ENCODE measurements at places on chromosomes 4 and X.

GRCh38 chrX:120244395-120244734 lies 6.2 kb upstream of the ZBTB33 start:
- DNase-seq: no peak

DNA sequence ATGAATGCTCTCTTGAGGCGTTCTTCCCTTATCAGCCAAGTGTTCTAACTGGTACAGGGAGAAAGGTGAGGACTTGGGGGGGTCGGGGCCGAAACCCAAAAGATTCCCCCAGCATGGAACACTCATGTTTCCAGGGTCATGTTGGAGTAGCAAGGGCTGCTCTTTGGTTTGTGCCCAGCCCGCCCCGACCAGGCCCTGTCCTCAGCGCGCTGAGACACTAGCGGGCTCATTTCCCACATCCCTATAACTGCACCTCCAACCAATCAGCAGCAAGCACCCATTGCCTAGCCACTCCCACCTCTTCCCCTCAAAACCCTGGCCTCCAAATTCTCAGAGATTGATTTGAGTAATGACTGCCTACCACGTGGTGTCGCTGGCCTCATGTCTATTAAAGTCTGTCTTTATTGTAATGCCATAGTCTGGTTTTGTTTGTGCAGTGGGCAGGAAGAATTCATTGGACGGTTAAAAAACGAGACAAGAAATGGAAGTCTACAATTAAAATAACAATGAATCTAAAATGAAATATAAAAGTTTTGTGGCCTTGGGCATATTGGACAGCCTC lies 1928.4 kb downstream of the STIM2 start:
- no peak for DNase-seq

GRCh38 chr4:8540072-8540471 lies 40.1 kb upstream of the GPR78 start:
- no peak for DNase-seq

- DNase-seq: no peak
These were observed 1.9 kb downstream of the UBE2K start for GRCh38 chr4:39699687-39700409.

DNA sequence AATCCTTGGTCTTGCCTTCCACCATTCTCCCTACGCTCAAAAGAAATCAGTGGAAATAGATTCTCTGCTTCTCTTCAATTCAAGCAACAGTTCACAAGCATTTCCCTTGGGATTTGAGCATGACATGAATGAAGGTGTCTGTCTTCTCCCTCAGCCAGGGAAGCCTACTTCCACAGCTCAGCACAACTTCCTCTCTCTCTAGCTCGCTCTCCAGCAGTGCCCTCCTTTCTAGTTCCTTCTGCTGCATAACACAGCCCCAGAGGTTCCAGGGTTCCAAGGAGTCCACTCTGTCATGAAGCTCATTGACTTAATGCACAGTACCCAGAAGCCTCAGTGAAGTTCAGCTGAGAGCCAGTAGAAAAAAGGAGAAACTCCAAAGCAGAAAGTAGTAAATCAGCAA lies 81.3 kb downstream of the PLS3 start:
- no peak for DNase-seq

GRCh38 chr4:2648159-2648814 lies 107.8 kb downstream of the TNIP2 start:
- no peak for DNase-seq

- peak; percentile 80 for DNase-seq
These were observed 47.9 kb upstream of the RGN start for GRCh38 chrX:47030339-47030738.

DNA sequence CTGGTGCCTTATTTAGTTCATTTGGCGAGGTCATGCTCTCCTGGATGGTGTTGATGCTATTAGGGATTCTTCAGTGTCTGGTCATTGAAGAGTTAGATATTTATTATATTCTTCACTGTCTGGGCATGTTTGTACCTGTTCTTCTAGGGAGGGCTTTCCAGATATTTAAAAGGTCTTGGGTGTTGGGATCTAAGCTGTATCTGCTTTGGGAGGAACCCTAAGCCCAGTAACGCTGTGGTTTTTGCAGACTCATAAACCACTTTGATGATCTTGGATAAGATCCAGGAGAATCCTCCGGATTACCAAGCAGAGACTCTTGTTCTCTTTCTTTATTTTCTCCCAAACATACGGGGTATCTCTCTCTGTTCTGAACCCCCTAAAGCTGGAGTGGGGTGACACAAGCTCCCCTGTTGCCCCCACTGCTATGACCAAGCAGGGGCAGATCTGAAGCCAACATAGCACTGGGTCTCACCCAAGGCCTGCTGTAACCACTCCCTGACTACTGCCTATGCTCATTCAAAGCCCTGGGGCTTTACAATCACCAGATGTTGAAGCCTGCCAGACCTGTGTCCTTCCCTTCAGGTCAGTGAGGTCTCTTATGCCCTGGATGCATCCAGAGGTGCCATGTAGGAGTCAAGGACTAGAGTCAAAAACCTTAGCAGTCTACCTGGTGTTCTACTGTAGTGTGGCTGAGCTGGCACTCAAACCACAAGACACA lies 187.6 kb downstream of the GUCY2F start:
- no peak for DNase-seq

GRCh38 chrX:150324035-150324728 lies 38.9 kb upstream of the MAMLD1 start:
- no peak for DNase-seq

- DNase-seq: no peak
These were observed 247.2 kb upstream of the CENPE start for GRCh38 chr4:103445377-103445776.

All from midbrain (tissue), 1 donor.